ENCODE measurements at places on chromosomes 7 and 10.
A peak's percentile ranks its signal among the peaks of the same experiment; 100 is the strongest.

DNA sequence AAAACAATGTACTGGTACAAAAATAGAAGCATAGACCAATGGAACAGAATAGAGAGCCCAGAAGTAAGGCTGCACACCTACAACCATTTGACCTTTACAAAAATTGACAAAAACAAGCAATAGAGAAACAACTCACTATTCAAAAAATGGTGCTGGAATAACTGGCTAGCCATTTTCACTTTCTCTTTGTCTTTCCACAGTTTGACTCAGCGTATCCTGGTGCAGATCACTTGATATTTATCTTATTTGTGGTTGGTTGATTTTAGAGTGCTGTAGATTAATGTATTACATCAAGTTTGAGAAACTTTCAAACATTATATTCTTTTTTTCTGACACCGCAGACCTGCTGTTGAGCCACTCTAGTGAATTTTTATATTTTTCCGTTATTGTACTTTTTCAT, 381.4 kb downstream of the DGKB start:
- H3K4me3 ChIP-seq, result no peak overlapping the region
- no peak for DNase-seq
- H3K27ac ChIP-seq, result no peak overlapping the region
- H3K27me3 ChIP-seq, result no peaks in the 10 kb centered on the region

DNA sequence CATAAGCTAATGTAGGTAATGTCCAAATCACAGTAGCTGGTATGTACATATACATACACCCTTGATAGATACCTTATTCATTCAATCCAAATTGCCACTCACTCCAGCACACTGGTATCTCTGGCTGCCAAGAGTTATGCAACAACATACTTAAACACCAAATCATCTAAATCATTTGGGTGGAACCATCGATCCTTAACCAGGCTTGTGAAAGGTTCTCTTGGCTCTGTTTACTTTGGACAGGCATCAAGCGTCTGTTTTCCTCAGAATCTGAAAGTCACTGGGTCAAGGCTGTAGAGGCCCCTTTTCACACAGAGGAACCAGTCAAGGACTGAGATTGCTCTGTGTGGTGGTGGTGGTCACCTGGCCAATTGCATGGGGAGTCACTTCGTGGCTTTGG, 24.6 kb downstream of the JAZF1 start:
- no peak overlapping the region for H3K4me3 ChIP-seq
- H3K36me3 ChIP-seq, result no peaks in the 10 kb centered on the region
- H3K27ac ChIP-seq, result peak overlapping the region; percentile 73
- no peaks in the 10 kb centered on the region for H3K27me3 ChIP-seq
- DNase-seq, result no peak
- peaks cover 43% of the 10 kb centered on the region for H3K4me1 ChIP-seq

- H3K4me3 ChIP-seq, result no peak overlapping the region
- H3K27me3 ChIP-seq, result no peaks in the 10 kb centered on the region
- no peaks in the 10 kb centered on the region for H3K36me3 ChIP-seq
Measured at GRCh38 chr10:77245953-77246352, 391.7 kb downstream of the KCNMA1 start.

- H3K36me3 ChIP-seq, result no peaks in the 10 kb centered on the region
- H3K4me1 ChIP-seq, result peaks cover 6% of the 10 kb centered on the region
- H3K27ac ChIP-seq, result no peak overlapping the region
- H3K27me3 ChIP-seq, result no peaks in the 10 kb centered on the region
- H3K4me3 ChIP-seq, result no peak overlapping the region
Measured at GRCh38 chr7:33044401-33044718, 18.2 kb downstream of the NT5C3A start.

DNA sequence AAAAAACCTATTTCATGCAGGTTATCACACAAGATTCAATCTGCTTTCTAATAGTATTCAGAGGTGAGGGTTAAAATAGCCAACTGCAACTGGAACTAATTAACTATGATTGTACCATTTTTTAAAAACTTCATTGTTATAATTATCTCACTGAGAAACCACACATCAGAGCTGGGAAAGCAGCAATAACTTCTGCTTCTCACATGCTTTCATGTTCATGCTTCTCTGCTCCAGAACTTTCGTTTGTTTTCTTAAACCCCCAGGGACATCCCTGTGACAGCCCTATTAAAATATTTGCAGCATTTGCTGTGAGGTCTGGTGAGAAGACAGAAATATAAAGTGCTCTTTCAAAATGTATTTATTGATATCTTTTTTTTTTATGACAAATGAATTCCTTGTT, 389.0 kb upstream of the SORCS1 start:
- H3K27me3 ChIP-seq, result no peaks in the 10 kb centered on the region
- H3K4me1 ChIP-seq, result no peaks in the 10 kb centered on the region
- H3K4me3 ChIP-seq, result no peak overlapping the region
- H3K36me3 ChIP-seq, result no peaks in the 10 kb centered on the region

- no peaks in the 10 kb centered on the region for H3K36me3 ChIP-seq
- no peak overlapping the region for H3K4me3 ChIP-seq
- H3K27ac ChIP-seq, result no peak overlapping the region
- no peaks in the 10 kb centered on the region for H3K4me1 ChIP-seq
Measured at GRCh38 chr7:33563651-33564050, 341.7 kb upstream of the BMPER start.

- peak overlapping the region; percentile 92 for H3K27ac ChIP-seq
- no peak overlapping the region for H3K4me3 ChIP-seq
- peaks cover 52% of the 10 kb centered on the region for H3K4me1 ChIP-seq
- H3K27me3 ChIP-seq, result no peaks in the 10 kb centered on the region
- H3K36me3 ChIP-seq, result no peaks in the 10 kb centered on the region
Measured at GRCh38 chr7:131057794-131058070, 269.9 kb upstream of the MKLN1 start.

GRCh38 chr7:157195868-157196267, 57.1 kb downstream of the UBE3C start:
- no peaks in the 10 kb centered on the region for H3K4me1 ChIP-seq
- H3K27me3 ChIP-seq, result no peaks in the 10 kb centered on the region
- no peak for DNase-seq

GRCh38 chr7:158612546-158612945, 24.9 kb upstream of the PTPRN2 start:
- no peak overlapping the region for H3K27ac ChIP-seq
- no peak overlapping the region for H3K4me3 ChIP-seq
- H3K4me1 ChIP-seq, result no peaks in the 10 kb centered on the region

DNA sequence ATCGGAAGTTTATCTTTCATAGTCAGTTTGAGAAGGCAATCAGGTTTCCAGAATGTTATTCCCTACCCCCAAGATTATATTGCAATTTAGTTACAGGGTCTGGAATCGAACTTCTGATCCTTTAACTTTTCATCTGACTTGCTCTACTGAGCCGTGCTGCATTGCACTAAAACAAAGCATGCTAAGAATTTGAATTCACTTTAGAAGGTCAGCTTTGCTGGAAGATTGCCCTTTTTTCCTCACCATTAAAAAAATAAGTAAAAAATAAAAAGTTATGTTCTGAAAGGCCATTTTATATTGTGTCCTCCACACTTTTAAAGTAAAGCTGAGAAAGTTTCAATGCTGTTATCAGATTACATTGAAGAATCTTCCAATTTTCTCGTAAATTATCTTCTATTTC, 388.8 kb upstream of the PHF14 start:
- H3K36me3 ChIP-seq, result no peaks in the 10 kb centered on the region
- H3K4me1 ChIP-seq, result no peaks in the 10 kb centered on the region
- no peak overlapping the region for H3K4me3 ChIP-seq
- H3K27me3 ChIP-seq, result no peaks in the 10 kb centered on the region
- no peak overlapping the region for H3K27ac ChIP-seq

- no peak for DNase-seq
- H3K27ac ChIP-seq, result no peak overlapping the region
- H3K4me3 ChIP-seq, result no peak overlapping the region
- no peaks in the 10 kb centered on the region for H3K27me3 ChIP-seq
Measured at GRCh38 chr10:128310971-128311658, 184.9 kb upstream of the MKI67 start.

GRCh38 chr7:94409200-94409948, 14.7 kb downstream of the COL1A2 start:
- no peak for DNase-seq
- H3K36me3 ChIP-seq, result no peaks in the 10 kb centered on the region
- H3K27me3 ChIP-seq, result no peaks in the 10 kb centered on the region
- H3K27ac ChIP-seq, result no peak overlapping the region

DNA sequence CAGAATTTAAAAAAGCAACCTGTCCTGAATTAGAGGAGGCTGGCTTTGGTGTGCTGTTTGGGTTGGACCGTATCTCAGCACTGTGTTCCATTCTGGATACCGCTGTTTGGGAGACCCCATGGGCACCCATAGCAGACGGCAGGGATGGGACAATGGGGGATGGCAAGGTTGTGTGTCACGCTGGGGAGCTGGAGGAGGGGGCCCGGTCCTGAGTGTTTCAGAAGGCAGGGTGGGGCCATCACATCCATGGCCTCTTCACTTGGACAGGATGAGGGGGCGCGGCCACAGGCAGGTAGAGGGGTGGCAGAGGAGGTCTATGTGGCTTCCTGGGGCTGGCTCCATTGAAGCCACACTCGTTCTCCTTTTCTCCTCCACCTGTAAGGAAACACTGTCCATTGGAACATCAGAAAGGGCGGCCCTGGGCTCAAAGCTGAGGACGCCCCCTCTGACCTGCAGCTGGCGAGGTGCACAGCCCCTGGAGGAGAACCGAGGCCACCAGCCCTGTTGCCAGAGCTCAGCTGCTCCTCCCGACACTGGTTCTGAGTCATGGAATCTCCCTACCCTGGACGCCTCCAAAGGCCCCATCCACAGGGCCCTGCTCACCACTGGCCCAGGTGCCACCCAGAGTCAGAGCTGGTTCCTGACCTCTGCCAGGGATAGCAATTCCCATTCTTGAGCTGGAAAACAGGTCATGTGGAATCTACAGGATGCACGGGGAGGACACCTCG, 587.3 kb downstream of the DNAJB6 start:
- H3K27ac ChIP-seq, result no peak overlapping the region
- H3K27me3 ChIP-seq, result no peaks in the 10 kb centered on the region
- H3K4me3 ChIP-seq, result no peak overlapping the region
- no peak for DNase-seq

DNA sequence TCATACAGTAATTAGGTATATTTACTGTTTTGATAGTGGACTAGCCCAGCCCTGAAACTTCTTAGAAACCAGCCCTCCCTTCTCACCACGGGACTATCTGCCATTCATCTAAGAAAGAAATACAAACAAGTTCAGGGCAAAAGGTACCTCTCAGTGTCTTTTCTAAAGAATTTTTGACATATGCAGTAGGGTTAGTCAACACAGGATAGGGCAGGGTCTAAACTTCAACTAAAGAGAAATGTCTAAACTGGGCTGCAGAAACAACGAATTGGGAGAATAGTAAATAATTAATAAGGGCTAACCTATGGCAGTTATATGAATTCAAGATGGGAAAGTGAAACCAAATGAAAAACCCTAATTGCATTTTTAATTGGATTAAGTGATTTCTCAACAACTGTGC, 496.6 kb downstream of the INHBA start:
- no peak overlapping the region for H3K27ac ChIP-seq
- no peaks in the 10 kb centered on the region for H3K36me3 ChIP-seq
- DNase-seq, result no peak
- H3K27me3 ChIP-seq, result no peaks in the 10 kb centered on the region

DNA sequence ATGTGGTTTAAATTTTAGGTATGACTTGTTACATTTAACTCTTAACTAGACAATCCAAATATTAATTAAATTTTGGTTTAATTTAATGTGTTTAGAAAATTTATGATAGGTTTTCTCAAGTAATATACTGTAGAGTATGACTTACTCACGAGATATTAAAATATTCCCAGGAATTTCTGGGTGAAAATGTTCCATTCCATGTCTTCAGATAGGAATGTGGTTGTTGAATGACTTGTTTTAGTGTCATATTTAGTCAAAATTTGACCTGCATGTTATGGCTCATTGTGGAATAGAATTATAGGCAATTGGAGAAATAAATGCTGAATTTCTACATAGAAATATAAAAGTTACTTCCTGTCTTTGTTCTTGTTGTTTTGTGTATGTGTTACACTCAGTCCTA, 46.7 kb downstream of the SHOC2 start:
- no peak overlapping the region for H3K27ac ChIP-seq
- H3K4me1 ChIP-seq, result no peaks in the 10 kb centered on the region
- no peaks in the 10 kb centered on the region for H3K27me3 ChIP-seq

GRCh38 chr7:132240262-132240661, 336.0 kb downstream of the PLXNA4 start:
- no peaks in the 10 kb centered on the region for H3K36me3 ChIP-seq
- DNase-seq, result no peak
- no peak overlapping the region for H3K4me3 ChIP-seq
- H3K27ac ChIP-seq, result no peak overlapping the region

DNA sequence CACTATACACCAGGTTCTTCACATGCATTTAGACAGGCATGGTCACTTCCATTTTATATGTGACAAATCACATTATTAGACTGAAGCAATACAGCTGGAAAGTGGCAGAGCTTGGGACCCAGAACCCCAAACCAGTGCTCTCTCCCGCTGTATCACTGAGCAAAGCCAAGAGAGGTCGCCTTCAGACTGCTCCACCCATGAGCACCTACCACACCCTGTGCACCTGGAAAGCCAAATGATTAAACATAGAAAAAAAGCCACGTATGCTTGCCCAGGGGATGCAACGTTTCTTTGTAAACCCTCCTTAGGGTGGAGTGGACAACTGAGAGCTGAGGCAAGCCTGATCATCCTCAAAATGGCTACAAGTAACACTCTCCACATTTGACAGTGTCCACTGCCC, 72.5 kb downstream of the CCDC6 start:
- H3K36me3 ChIP-seq, result peaks cover 16% of the 10 kb centered on the region
- H3K27ac ChIP-seq, result no peak overlapping the region
- no peaks in the 10 kb centered on the region for H3K4me1 ChIP-seq
- H3K27me3 ChIP-seq, result no peaks in the 10 kb centered on the region

- no peak overlapping the region for H3K27ac ChIP-seq
- H3K4me1 ChIP-seq, result no peaks in the 10 kb centered on the region
- no peak for DNase-seq
- no peak overlapping the region for H3K4me3 ChIP-seq
- H3K36me3 ChIP-seq, result no peaks in the 10 kb centered on the region
Measured at GRCh38 chr10:60148266-60148840, 241.3 kb downstream of the ANK3 start.

- H3K4me1 ChIP-seq, result peaks cover 20% of the 10 kb centered on the region
- H3K27me3 ChIP-seq, result no peaks in the 10 kb centered on the region
- peak overlapping the region; percentile 52 for H3K27ac ChIP-seq
- DNase-seq, result no peak
Measured at GRCh38 chr7:139725858-139726484, 51.8 kb downstream of the HIPK2 start.

- H3K27me3 ChIP-seq, result no peaks in the 10 kb centered on the region
- peak within 1 kb of the TSS; percentile 45 for H3K27ac ChIP-seq
- H3K36me3 ChIP-seq, result no peaks in the 10 kb centered on the region
- H3K4me3 ChIP-seq, result peak within 1 kb of the TSS; percentile 57
- H3K4me1 ChIP-seq, result peaks cover 12% of the 10 kb centered on the region
Measured at GRCh38 chr10:70815504-70816219, at the start of gene SGPL1. TSS of gene SGPL1 (plus strand) at chr10:70815948. CDS start at chr10:70816854, 906 bp downstream.

- no peaks in the 10 kb centered on the region for H3K27me3 ChIP-seq
- H3K36me3 ChIP-seq, result peaks cover 12% of the 10 kb centered on the region
- no peak overlapping the region for H3K4me3 ChIP-seq
- H3K27ac ChIP-seq, result no peak overlapping the region
Measured at GRCh38 chr7:133629701-133630100, 376.8 kb downstream of the EXOC4 start.

Measured in natural killer cell (primary cell).